ENCODE measurements at places on chromosomes 3 and 15.

DNA sequence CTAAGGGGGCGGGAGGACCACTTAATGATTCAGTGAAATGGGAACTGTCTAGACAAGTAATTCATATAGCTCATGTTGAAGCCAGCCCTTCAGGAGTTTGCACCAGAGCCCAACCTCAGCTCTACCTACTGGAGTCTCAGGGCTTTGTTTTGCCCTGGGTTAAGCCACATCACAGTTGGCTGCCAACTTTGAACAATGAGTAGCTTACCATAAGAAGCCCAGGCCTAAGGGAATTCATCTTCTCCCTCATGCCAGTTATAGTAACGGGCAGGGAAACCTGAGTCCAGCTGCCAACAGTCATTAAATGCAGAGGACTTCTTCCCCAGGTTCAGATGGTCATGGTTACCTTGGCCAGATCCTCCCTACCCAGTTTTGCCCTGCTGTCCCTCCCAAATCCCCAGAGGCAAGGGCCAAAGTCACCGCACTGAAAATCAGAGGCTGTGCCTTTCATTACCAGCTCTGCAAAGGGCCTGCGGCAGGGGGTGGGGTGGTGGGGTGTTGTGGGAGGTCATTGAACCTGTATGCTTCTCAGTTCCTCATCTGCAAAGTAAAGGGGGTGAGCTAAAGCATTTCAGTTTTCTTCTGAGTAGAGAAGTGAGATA, 302.2 kb upstream of the NR2E3 start:
- DNase-seq: no peak

DNA sequence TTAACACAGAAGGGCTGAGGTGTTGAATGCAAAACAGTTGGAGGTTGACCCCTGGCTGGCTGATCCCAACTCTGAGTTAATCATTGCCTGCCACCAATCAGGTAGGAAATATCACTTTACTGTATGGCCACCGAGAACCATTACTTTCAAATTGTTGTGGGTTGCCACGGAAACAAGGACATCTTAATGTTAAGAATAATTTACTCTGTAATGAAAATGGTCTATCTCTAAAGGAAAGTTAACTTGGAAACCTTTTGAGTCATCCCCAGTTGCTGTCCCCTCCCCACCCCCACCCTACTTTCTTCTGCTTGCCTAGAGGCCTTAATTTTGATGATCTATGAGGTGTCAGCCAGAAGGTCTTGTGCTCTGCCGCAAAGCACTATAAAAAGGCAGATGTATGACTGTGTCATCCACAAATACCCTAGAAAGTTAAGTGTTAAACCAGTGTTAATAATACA, 78.7 kb upstream of the SNRK start:
- no peak for DNase-seq

DNA sequence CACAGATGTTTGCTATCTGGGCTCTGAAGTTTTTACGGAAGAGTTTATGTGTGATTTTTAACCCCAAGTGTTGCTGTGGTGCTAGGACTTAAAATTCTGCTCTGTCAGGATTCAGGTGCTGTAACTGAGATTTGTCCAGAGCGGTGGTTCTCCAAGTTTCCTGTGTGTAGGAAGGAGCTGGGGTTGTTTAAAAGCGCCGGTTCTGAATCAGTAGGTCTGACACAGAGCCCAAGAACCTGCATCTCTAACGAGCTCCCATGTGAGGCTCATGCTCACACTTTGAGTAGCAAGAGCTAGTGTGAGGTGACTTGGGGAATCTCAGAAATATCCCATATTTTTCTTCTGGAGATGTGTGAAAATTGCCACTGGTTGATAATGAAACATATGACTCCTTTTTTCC, 325.5 kb downstream of the SATB1 start:
- no peak for DNase-seq

DNA sequence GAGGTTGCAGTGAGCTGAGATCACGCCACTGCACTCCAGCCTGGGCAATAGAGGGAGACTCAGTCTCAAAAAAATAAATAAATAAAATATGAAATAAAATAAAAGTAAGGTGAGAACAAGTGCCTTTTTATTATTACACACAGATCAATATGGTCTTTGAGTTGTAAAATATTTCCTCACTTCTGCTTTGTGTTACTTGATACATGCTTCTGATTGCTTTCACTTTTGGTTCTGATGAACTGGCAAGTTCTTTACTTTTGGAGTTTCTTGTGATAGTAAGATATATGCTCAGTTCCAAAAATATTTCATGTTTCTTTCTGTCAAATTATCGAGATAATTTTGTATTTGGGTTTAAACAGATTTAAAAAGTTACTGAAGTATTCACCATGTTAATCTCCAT, 16.6 kb upstream of the GYG1 start:
- no peak for DNase-seq

DNA sequence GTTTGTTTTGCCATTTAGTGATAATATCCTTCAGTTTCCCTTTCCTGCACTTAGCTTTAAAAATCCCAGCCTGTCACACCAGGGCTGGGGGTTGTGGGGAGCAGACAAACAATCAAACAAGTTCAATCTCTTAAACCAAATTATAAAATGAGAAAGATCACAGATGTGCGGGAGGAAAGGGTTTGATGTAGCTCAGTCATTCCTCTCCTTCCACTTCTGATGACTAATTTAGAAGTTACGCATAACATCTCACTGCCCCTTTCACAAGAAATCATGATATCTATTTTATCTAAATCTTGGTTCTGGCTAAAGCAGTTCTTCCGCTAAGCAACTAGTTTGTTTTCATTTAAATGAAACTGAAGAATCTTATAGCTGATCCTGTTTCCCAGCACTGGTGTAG, 34.1 kb upstream of the ATG7 start:
- no peak for DNase-seq

GRCh38 chr15:75397494-75397893, 29.1 kb upstream of the MAN2C1 start:
- no peak for DNase-seq

- DNase-seq: no peak
These were observed 4.2 kb downstream of the ZNF589 start for GRCh38 chr3:48245136-48245535.

DNA sequence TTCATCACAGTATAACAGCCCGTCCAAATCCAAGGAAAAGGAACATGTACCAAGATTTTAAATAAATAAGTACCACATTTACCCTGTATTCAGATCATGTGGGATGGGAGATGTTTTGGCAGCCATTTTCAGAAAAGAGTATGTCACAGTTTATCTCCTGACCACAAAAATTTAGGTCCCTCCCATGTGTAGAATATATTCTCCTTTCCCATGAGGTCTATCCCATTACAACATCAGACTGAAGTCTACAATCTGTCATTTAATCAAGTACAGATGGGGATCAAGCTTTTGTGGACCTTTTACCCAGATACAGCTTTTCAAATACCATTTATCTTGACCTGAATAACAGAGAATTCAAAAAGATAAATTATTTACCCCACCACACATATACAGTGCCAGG, 444.5 kb downstream of the PLOD2 start:
- DNase-seq: no peak

- DNase-seq: no peak
These were observed 67.4 kb downstream of the CSNK1G1 start for GRCh38 chr15:64288577-64288976.

GRCh38 chr3:146227486-146227885, 23.4 kb downstream of the PLSCR4 start:
- no peak for DNase-seq

DNA sequence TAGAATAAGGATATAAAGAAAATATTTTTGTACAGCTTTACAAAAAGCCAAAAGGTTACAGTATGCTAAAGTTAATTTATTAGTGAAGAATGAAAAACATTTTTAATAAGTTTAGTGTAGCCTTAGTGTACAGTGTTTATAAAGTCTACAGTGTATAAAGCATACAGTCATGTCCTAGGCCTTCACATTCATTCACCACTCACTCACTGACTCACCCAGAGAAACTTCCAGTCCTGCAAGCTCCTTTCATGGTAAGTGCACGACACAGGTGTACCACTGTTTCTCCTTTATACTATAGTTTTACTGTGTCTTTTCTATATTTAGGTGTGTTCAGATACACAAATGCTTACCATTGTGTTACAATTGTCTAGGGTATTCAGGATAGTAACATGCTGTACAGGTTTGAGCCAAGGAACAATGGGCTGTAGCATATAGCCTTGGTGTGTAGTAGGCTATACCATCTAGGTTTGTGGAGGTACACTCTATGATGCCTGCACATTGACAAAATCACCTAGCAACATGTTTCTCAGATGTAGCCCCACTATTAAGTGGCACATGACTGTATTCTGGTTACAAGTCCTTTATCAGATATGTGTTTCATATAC, 197.1 kb upstream of the KBTBD8 start:
- no peak for DNase-seq

- no peak for DNase-seq
These were observed 178.2 kb upstream of the EOMES start for GRCh38 chr3:27900316-27900715.

- no peak for DNase-seq
These were observed 14.9 kb upstream of the GP9 start for GRCh38 chr3:129045675-129046036.

- DNase-seq: peak; percentile 100
These were observed 57.8 kb upstream of the PLSCR4 start for GRCh38 chr3:146308682-146309081.

Data from glomerular endothelial cell (primary cell).